Frontal cortex (tissue), 4 donors: ENCODE measurements at places on chromosomes 11 and 22.

DNA sequence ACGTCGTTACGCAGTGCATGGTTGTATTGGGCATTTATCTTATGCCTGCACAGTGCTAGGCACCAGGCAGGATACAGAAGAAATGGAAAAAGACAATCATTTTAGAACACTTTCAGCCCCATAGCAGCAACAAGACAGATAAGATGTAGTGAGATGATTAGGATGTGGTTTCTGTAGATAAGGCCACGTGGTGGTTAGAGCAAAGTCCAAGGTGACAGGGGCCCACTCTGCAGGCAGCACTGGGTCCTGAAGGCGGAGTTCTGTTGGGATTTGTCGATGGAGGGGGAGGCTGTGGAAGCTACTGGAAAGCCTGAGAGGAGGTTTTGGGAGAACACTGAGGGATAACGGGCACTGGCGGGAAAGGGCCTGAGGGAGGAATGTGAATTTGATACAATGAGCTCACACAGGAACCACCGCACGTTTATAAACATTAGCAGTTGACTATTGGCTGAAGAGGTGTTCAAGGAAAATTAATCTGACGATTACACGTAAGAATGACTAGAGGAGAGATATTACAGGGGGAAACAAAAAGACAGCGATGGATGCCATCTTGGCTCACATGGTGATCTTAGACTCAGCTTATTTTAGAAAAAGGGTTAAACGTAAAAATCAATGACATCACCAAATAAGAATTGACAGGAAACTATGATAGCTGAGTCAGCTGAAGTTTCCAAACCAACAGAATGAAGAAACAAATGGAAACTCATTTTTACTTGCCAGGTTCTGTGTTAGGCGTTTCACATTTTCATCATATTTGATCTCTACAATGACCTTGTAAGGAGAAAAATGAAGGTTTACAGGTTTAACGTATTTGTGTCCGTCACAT lies 551.0 kb downstream of the OPCML start:
- DNase-seq: no peak

DNA sequence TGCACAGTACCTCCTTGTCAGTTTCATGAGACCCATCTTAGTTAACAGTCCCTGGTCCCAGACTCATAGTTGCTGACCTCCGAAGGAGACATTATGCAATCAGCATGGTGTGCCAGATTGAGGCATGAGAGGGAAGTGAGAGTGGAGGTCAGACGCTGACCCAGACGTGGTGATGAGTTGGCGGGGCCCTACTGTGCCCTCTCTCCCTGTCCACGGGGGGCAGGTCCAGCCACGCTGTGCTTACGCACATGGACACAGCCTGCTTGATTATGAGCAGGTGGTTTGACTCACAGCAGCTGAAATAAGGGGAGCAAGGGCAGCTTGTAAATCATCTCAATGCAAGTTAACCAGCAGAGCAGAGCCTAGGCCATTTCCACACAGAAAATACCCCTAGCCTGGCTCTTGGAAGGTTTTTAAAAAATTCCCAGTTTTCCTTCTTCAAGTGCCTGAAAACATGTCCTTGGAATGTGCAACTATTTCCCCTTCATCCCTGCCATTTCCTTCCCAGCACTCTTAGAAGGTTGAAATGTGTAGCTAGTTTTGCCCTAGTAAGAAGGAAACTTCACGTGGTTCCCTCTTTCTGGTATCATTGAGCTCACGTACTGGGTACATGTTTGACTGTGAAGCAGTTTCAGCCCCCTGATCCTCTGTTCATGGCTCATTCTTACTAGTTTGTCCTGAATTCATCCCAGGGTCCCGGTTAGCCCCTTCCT lies 122.6 kb upstream of the SORL1-AS1 start:
- no peak for DNase-seq

DNA sequence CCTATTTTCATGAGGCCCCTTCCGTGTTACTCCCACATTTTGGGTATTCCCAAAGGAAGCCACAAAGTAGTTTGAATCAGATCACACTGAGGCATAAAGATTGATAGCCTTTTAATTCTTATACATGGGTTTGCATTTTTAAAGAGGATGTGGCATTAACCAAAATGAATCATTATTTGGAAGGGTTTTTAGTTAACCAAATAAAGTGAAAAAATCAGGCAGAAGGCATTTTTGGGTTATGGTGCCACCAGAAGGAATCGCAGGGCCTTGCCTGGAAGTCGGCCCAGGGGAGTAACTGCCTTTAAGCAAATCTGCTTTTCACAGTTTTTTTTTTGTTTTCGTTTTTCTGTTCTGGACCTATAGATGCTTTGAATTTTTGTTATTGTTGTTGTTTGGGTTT lies 55.4 kb downstream of the HSD17B12 start:
- DNase-seq: no peak

GRCh38 chr22:33073989-33074418 lies 15.8 kb upstream of the SYN3 start:
- no peak for DNase-seq

DNA sequence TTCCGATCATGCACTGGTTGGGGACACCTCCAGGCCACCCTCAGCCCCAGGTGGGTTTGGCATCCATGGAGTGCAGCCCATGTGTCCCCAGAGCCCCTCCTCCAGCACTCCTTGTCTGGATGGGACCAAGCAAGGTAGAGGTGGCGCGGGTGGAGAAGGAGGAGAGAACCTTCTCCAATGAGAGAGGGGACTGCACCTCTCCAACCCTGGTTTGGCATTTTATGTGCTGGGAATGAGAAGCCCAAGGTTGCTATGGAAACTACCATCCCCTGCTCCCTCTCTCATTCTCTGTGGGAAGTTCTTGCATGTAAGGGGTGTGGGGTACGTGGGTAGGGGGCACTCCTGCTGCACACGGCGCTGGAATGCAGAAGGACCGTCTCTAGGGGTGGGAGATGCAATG lies 21.8 kb upstream of the RASD2 start:
- no peak for DNase-seq

DNA sequence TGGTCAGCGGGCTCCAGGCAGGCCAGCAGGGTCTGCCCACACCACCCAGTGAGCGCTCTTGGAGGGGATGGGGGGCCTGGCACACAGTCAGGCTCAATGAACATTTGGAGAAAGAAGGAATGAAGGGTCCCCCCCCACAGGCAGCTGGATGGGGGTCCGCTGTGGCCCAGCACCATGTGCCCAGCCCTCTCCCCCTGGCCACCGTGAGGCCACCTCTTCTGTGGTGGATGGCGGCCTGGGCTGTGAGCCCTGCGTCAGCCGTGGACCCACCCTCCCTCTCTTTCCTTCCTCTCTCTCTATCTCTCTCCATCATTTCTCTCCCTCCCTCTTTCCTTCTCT lies 35.1 kb upstream of the MUC5AC start:
- peak; percentile 10 for DNase-seq

DNA sequence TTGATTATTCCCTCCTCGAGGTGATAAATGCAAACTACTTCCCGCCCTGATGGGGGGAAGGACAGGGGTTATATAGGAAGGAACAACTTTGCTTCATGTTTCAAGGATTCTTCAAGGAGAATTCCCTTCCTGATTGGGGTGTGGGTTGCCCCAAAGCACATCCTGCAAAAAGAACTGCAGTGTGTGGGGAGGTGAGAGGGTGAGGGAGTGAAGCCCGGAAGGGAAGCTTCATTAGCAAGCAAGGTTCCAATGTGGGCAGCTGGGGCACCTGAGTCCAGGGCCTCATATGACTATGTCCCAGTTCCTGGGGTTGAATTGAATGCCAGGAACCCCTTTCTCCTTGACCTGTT lies 326.0 kb downstream of the MN1 start:
- no peak for DNase-seq

DNA sequence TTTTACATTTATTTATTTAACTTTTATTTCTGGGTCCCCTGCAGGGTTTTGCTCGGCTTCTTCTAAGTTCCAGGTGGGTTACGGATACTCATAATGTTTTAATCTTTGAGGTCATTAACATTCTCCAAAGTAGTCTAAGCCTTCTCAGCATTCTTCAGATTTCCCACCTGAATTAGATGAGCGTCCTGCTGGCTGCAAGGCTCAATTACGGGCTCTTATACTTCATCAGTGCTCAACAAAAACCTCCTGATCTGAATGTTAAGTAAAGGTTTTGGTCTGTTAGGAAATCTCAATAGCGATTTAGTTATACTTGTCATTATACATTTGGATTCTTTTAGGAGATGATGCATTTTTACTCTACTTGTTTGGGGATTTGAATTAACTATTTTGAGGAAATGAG lies 27.3 kb upstream of the NFRKB start:
- DNase-seq: no peak

- DNase-seq: no peak
These were observed 54.9 kb upstream of the TNRC6B start for GRCh38 chr22:40122792-40123191.

- DNase-seq: no peak
These were observed 154.5 kb downstream of the DBX1 start for GRCh38 chr11:20005747-20006146.

- DNase-seq: no peak
These were observed 19.6 kb downstream of the ADM start for GRCh38 chr11:10324474-10324873.
